ENCODE measurements at places on chromosomes 7 and 10.

DNA sequence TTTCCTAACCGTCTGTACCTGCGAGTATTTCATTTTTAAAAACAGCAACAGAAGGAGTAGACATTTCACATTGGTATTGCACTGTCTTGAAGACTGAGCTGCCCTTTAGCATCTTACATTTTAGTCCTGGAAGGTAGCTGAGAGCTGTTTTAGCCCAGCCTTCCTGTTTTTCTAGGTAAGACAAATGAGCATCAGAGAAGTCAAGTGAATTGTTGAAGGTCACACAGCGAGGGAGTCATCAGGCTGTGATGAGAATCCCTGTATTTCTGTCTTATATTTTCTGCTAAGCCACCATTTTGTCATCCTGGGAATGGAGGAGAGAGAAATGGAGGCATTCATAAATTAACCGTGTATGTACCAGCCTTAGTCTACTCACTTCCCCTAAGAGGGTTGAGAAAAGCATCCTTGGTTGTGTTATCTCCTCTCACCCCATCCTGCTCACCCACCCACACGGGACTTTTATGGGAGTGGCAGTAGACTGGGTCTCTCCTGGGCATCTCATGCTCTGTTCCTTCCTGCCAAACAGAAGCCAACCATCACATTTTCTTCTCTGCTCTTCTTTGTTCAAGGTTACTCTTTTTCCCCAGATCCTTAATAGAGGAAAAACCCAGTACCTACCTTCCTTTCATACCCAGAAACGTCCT lies 8.5 kb downstream of the RBM20 start:
- no peak for DNase-seq

- peak; percentile 78 for DNase-seq
Measured at GRCh38 chr10:3452683-3453361, 280.2 kb upstream of the PITRM1 start.

GRCh38 chr7:5222841-5223411 lies 32.9 kb downstream of the WIPI2 start:
- no peak for DNase-seq

DNA sequence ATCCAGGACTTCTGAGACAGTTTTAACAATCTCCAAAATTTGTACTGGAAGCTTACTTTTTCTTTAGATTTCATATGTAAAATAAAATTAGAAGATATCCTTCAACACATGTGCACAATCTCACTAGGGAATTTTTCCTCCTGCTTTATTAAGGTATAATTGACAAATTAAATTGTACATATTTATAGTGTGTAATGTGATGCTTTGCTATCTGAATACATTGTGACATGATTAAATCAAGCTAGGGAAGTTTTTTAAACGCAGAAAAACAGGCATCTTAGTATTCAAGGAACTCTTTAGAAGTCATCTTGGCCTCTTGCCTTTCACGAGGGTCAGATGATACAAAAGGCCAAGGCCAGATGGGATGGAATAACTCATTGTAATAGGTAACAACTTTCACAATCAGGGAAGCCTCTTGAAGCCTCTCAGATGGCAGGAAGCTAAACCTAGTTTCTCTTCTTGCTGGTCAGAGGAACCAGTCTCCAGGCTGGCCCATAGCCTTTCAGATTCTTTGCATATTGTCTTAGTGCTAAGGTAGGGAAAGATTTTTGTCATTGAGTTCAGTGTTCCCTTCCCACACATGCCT lies 78.7 kb downstream of the RHOBTB1 start:
- no peak for DNase-seq

DNA sequence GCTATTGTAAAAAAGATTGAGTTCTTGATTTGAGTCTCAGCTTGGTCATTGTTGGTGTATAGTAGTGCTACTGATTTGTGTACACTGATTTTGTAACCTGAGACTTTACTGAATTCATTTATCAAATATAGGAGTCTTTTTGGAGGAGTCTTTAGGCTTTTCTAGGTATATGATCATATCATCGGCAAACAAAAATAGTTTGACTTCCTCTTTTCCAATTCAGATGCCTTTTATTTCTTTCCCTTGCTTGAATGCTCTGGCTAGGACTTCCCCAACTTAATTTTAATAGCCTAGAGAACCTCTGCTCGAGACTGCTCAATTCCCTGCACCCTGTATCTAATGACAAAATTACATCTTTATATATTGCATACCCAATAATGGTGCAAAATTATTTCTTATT lies 154.4 kb downstream of the CCDC7 start:
- DNase-seq, result no peak

- DNase-seq, result no peak
Measured at GRCh38 chr7:100127866-100128636, 1.3 kb downstream of the MBLAC1 start.

- DNase-seq, result peak; percentile 19
Measured at GRCh38 chr7:35420656-35421055, 166.8 kb upstream of the TBX20 start.

DNA sequence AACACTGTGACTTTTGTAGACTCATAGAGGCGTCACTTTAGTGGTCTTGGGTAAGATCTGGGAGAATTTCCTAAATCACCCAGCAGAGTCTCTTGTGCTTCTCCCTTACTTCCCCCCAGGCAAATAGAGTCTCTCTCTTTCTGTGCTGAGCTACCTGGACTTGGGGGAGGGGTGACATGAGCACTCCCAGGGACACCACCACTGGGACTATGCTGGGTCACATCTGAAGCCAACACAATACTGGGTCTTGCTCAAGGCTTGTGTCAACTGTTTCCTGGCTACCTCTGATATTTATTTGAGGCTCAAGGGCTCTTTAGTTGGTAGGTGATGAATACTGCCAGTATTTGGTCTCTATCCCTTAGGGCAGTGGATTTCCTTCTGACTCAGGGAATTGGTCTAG lies 214.6 kb upstream of the TPK1 start:
- no peak for DNase-seq

DNA sequence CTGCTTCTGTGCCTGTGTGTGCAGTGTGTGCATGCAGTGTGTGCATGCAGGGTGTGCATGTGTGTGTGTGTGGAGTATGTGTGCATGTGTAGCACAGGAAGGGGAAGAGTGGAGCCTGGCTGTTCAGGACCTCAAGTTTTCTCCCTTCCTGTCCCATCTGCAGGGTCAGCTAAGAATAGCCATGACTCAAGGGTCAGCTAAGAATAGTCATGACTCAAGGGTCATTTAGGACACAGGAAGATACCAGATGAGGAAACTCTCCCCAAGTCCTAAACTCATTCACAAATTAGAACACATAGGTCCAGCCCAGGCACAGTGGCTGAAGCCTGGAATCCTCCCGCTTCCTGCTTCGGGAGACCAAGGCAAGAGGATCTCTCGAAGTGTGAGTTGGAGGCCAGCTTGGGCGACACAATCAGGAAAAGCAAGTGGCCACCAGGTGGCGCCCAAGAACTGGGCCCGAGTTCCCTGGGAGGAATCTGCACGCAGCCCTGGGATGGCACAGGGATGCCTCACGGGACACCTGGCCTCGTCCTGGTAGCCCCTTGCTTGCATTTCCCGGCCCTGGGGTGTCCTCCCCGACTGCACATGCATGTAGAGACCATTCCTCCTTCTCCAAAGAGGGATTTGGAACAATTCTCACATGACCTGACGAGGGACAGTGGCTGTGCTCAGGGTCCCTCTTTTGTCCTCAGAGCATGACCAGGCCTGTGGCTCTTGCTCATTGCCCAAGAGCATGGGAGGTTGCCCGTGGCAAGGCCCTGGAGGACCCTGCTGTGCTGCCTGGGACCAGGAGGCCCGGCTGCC lies 21.4 kb upstream of the VOPP1 start:
- peak; percentile 60 for DNase-seq

GRCh38 chr10:27138277-27138676 lies 15.9 kb downstream of the YME1L1 start:
- no peak for DNase-seq

DNA sequence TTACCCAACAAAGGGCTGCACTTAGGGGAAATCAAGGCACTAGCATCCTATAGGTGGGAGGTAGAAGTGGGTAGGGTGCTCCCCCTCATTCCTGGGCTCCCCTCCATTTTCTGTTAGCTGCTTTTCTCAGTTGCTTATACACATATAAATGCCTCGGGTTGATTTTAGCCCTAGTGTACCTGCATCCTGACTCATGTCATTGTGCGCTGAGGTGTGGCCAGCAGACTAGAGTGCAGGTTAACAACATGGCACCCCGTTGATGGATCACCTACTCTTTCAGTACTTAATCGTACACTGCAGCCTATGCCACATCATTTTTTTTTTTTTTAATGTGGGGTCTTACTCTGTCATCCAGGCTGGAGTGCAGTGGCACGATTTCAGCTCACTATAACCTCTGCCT lies 144.0 kb upstream of the ITGB1 start:
- DNase-seq, result no peak

GRCh38 chr7:133934977-133935330 lies 192.2 kb upstream of the LRGUK start:
- DNase-seq, result no peak

DNA sequence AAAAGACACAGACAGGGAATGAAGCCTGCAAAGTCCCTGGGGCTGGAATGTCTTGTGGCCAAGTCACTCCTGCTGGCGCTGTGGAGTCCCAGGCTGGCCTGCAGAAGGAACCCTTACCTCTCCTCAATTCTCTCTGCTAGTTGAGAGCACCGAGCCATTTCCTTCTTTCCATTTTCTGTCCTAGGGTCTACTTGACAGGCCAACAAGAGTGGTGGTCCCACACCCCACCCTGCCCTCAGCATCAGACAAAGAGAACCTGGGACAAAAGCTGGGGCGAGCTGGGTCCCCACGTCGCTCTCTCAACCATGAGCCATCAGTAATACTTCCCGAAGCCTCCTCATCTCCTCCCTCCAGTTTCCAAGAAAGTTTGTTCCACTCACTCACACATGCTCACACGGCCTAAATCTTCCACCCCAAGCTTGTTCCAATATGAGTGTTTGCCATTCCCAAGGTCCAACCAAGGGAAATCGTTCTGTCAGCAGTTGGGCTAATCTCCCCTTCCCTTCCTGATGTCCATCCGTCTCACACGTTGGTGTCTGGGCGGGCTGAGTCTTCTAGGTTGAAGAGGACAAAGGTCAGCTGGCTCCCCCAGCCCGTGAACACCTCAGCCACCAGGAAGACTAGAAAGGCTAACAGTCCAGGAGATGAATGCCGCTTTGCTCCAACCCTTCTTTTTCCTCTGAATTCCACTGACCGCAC lies 44.3 kb downstream of the CLEC2L start:
- no peak for DNase-seq

DNA sequence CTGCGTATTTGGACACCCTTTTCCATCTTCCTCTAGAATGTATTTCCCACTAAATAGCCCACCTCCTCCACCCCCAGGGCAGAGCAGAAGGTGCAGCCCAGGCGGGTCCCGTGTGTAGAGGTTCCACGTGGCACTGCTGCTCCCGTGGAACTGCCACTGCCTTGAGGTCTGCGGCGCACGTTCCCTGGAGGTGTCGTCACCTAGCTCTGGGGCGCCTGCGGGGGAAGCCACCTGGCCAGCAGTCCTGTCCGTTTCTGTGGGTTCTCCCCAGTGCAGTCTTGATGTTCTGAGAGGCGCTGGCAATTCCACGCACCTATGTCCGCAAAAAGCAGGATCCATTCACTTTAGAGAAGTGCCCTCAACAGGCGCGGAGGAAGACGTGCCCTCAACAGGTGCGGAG lies 21.9 kb downstream of the BNIP3 start:
- no peak for DNase-seq

- no peak for DNase-seq
Measured at GRCh38 chr10:112899391-112900065, 50.5 kb upstream of the TCF7L2 start.

GRCh38 chr7:47210281-47210854 lies 371.5 kb downstream of the TNS3 start:
- no peak for DNase-seq

GRCh38 chr7:11911900-11912299 lies 79.9 kb upstream of the THSD7A start:
- DNase-seq, result no peak

- no peak for DNase-seq
Measured at GRCh38 chr10:100746784-100747455, 1.5 kb downstream of the PAX2 start.

GRCh38 chr10:98832196-98832595 lies 385.5 kb upstream of the HPS1 start:
- no peak for DNase-seq

DNA sequence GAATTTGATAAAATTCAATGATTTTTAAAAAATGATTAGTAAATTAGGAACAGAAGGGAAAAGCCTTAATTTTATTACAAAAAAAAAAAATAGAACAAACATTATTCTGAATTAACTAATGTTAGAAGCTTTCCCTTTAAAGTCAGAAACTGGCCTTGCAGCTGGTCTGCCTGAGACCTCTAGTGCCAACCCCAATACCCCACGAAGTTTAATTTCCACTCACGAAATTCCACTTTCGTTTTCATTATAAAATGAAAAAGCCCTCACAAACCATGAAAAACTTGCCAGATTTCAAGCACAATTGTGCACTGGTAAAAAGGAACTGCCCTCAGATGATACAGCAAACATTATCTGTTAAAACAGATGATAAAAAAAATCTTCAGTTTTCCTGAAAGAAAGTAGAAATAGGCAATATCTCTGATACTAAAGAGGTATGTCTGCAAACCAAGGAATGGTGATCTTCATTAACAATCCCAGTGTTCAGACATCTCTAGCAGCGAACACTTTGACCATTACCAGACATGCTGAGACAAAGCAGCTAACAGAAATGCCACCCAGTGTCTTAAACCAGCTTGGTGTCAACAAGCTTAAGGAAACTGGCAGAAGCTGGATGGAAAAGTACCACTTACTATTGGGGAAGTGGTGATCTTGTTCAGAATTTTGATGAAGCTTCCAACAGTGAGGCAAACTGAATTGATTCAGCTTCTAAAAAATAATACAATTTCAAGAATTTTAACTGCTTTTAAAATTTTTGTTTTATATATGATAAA lies 80.2 kb downstream of the PALS2 start:
- DNase-seq, result peak; percentile 47

DNA sequence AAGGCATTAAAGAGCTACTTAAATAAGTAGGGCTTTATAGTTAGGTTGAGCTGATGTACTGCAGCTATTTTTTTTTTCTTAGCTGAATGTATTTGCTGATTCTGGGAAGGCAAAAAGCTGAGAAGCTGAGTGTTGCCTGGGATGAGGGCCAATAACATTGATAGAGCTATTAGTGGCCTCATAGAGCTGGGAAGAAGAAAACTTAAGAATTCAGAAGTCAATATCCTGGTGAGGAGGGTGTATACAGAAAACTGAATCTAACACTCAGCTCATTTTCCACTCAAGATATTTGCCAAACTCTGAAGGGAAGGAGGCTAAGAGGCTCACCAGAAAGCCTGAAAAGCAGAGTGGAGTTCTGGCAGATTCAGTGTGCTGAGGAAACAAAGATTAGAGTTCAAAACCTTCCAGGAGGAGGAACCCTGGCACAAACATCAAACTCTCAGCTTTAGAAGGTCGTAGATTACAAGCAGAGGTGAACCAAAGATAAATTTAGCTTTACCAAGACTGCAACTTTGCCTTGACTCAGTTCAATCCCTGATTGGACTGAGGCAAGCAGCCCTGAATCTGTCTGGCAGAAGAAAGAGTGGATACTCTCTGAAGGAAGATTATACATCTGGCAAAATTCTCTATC lies 11.3 kb downstream of the PPP1R3C start:
- no peak for DNase-seq

GRCh38 chr10:10976652-10977051 lies 41.0 kb upstream of the CELF2 start:
- DNase-seq, result no peak

Data from A172 (cell line).